ENCODE measurements at places on chromosomes 12 and 14.

DNA sequence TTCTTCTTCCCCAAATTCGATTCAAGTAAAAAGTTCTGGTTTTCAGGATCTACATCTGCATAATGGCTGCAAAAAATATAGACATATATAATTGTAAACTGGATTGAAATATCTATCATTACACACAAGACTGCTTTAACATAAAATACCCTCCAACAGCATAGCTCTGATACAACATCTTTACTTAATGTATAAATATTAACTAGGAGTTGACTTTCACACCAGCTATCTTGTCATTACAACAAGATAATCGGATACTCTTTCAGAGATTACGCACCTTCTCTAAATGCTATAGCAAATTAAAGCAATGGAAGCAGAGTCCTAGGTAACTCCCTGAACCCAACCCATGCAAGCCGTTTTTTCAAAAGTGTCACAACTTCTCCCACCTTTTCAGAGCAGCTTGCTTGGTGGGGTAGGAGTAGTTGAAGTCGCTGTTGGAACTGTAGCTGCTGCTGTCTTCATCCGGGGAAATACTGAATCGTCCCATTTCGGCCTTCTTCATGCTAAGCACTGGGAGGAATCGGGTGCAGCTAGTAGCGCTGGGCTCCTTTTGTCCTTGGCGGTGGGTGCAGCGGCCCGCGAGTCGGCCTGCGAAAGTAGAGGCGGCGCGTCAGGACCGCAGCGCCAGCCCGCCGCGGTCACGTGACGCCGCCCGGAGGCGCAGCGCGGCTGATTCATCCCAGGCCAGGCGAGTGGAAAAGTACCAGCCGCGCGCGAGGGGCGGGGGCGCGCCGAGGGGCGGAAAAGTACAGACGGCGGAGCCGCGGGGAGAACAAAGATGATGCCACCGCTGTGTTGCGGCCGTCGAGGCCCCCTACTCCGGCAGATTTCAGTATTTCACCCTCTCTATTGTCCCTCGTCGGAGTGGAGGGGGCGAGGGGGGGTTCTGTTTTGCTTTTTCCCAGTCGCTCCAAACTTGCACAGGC is 1.5 kb downstream of the SLC38A2 start:
- no peak for DNase-seq

DNA sequence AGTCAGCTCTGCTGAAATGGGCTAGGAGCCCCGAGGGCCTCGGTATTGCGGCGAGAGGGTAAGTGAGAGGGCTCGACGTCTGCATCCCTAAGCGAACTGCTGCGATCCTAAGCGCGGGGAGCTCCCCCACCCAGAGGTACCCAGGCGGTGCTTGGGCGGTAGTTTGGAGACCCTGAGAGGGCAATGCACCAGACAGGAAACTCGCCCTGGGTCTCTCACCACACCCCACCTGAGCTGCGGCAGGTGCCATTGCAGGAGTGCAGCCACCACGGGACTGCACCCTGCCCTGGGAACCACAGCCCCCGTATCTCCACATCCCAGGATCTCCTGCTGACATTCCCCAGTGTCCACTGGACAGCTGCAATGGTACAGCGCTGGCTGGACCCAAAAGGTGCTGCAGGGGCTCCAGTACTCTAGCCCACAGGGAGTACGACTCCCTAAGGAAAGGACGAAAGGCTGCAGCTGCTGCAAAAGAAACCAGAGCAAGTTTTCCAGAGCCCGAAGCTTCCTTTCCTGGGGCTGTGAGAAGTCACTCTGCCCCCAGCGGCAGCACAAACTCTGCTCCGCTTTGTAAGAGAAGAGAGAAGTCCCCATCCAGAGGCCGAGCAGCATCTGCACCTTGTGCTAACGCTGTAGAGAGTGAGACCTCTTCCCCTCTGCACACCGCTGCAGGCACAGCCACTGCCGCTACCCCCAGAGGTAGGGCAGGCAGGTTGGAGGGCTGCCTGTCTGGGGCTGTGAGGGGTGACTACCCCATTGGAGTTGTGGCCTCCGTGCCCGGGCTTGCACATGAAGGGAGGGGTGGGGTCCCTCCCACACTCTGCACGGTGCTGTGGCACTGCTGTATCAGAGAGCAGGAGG is 31.1 kb upstream of the MON2 start:
- DNase-seq: peak; percentile 14

DNA sequence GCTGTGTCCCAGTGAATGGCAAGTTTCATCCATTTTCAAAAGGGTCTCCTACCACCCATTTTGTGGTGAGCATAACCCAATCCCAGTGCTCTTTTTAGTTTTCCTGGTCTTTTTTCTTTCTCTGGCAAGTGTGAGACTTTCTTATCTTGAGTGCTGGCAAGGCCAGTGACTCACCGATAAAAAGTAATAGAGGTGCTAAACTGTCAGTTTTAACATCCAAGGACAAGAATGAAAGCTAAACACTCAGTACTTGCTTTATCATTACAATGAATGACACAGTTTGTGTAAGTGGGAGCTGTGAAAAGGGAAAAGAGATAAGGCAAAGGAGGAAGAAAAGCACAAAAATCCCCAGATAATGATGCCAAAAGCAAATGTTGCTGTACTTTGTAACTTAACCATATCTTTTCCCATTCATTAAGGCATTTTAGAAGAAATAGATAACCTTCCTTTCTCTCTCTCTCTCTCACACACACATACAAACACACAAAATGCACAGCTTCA is 4.9 kb upstream of the LRIG3 start:
- DNase-seq: no peak

- DNase-seq: no peak
Measured at GRCh38 chr14:99511421-99512109, 30.4 kb downstream of the CCNK start.

DNA sequence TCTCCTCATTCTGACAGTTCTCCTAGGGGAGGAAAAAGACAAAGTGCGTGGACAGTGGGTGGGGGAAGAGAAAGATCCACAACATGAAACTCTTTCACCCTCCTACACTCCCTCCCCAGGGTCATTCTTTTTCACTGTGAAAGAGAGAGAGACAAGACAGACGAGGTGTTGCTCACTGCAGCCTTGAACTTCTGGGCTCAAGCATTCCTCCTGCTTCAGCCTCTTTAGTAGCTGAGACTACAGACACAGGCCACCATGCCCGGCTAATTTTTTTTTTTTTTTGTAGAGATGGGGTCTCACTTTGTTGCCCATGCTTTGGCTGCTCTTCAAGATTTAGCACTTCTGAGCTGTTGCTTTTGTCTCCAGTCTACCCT is 2.7 kb downstream of the GPX2 start:
- DNase-seq: no peak

DNA sequence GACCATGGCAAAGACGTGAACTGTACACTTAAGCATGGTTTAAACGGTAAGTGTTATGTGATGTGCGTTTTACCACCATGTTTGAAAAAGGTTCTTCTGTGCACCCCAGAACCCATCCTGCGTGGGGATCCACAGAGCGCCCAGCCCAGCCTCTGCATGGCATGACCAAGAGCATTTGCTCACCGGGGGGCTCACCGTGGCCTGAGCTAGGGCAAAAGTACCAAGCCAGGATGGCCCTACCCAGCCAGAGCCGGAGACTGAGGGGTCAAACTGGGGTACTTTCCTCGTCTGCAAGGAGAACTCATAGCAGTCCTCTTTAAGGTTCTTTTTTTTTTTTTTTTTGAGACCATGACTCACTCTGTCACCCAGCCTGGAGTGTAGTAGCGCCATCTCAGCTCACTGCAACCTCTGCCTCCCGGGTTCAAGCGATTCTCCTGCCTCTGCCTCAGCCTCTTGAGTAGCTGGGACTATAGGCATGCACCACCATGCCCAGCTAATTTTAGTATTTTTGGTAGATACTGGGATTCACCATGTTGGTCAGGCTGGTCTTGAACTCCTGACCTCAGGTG is 16.4 kb upstream of the ANKRD9 start:
- DNase-seq: no peak

DNA sequence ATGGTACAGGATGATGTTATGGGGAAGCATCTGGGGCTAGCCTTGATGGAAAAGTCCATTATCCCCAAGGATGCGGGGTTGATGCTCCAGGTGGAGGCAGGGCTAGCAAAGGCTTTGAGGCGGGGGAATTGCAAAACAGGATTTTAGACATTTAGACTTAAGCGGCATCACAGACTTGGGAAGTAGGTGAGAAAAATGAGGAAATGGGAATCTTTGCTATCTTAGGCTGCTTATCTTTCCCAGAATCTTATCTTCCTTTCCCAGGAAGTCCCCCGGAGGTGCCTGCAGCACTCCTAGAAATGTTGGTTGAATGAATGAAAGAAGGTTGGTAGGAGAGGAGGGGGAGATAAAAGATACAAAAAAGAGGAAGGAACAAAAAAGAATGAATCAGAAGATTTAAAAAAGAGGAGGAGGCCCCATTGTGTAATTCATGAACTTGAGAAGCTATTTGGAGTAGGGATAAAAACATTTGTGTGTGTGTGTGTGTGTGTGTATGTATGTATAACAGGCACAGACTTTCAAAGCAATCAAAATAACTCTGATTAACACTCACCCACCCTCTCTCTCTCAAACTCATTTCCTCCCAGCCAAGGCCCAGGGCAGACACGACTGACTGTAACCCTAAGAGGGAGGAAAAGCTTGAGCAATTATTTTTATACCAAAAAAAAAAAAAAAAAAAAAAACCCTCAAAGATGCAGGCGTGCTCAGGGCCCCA is 62.5 kb upstream of the TBX3 start:
- DNase-seq: peak; percentile 20

DNA sequence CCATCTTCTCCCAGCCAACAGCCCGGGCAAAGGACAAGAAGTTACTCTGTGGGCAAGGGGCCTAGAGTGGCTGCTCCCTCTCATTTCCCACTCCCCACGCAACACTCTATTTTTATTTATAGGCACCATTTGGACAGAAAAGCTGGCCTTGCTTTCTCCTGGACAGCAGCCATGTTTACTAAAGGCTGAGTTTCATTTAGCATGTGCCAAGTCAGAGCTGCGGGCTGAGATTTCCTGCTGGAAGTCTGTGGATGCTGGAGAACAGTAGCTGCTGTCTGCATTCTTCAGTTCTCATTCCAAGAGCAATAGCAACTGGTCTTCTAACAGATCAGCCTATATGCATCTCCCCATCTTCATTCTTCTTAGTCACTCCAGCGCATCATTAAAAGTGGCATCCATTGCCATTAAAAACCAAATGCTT is 8.3 kb downstream of the COL2A1 start:
- peak; percentile 38 for DNase-seq

- no peak for DNase-seq
Measured at GRCh38 chr14:94517641-94518257, 8.5 kb upstream of the SERPINA12 start.

DNA sequence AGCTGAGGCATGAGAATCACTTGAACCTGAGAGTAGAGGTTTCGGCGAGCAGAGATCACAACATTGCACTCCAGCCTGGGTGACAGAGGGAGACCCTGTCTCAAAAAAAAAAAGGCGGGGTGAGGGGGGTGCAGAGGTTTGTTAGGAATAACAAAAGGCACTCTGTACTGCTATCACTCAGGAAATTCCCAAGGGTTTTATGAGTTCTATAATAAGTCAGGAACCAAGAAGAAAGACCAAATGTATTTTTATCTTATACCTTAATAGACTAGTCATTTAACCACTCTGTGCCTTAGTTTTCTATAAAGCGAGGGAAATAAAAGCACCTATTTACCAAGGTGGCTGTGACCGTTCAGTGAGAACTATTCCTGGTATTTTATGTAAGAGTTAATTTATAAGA is 319.2 kb downstream of the GPHN start:
- no peak for DNase-seq

GRCh38 chr12:5718680-5719079 is 226.4 kb downstream of the ANO2 start:
- no peak for DNase-seq

DNA sequence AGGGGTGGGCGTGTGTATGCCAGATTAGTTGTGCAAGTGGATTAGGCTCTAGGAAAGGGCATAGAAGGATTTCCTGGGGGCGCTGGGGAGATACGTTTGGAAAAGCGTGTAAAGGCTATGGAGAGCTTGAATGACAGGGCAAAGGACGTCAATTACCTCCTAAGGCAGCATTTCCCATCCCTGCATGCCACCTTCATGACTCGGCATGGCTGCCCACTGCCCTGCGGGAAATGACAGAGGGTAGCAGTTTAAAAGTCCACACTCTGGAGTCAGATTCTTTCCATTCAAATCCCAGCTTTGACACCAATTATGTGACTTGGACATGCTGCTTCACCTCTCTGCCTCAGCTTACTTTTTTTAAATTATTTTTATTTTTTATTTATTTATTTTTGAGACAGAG is 14.8 kb upstream of the TMEM229B start:
- no peak for DNase-seq

- no peak for DNase-seq
Measured at GRCh38 chr12:113565368-113565767, 93.7 kb upstream of the LHX5 start.

DNA sequence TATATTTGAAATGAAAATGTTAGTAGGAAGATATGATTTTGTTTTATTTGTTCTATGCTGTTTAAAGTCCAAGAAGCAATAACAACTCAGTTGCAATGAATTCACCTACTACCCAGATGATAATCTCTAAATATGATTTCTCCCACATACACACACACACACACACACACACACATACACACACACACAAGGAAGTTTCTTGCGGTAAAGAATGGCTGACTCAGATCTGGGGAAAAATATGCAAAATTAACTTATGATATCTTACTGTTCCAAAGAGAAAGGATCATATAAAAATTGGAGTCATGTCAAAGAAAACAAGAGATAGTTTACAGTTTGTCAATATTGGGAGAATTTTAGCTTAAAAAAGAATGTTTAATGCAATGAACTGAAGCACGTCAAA is 456.7 kb downstream of the SLC16A7 start:
- no peak for DNase-seq

DNA sequence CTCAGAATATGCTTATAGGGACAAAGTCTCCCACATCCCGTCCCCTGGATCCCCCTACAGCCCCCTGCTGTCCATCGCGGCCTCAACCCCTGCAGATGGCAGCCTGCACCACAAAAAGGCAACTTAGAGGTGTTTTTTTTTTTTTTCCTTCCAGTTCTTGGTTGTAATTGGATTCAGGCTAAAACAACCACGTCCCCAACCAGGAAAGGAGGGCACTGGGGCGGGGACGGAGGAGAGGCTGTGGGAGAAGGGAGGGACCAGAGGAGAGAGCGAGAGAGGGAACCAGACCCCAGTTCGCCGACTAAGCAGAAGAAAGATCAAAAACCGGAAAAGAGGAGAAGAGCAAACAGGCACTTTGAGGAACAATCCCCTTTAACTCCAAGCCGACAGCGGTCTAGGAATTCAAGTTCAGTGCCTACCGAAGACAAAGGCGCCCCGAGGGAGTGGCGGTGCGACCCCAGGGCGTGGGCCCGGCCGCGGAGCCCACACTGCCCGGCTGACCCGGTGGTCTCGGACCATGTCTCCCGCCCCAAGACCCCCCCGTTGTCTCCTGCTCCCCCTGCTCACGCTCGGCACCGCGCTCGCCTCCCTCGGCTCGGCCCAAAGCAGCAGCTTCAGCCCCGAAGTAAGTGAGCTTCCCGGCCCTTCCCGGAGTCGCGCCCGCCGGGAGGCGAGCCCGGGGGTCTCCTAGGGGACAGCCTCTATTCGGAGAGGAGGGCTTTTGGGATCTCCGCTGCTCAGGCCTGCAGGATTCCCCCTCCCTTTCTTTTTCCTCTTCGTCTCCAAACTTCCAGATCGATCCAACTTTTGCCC is at the start of gene MMP14:
Gene MMP14, plus strand, starts transcription at position 285 of the 813 bp plus-strand sequence. Its CDS starts 233 bp downstream, at position 518.
- DNase-seq: peak; percentile 73

Measured in skeletal muscle cell (primary cell).